ENCODE measurements at places on chromosomes 3 and 15.

- DNase-seq = no peak
Measured at GRCh38 chr3:164113371-164114332, 964.6 kb downstream of the SI start.

GRCh38 chr3:17111586-17111985, 226.8 kb downstream of the PLCL2 start:
- DNase-seq = no peak

- DNase-seq = no peak
Measured at GRCh38 chr3:148748283-148748682, 50.6 kb downstream of the AGTR1 start.

GRCh38 chr3:183129243-183129642, 29.9 kb upstream of the MCCC1 start:
- no peak for DNase-seq

GRCh38 chr15:73485372-73485771, 42.4 kb downstream of the REC114 start:
- no peak for DNase-seq

GRCh38 chr3:137692803-137693431, 71.2 kb upstream of the SOX14 start:
- no peak for DNase-seq

DNA sequence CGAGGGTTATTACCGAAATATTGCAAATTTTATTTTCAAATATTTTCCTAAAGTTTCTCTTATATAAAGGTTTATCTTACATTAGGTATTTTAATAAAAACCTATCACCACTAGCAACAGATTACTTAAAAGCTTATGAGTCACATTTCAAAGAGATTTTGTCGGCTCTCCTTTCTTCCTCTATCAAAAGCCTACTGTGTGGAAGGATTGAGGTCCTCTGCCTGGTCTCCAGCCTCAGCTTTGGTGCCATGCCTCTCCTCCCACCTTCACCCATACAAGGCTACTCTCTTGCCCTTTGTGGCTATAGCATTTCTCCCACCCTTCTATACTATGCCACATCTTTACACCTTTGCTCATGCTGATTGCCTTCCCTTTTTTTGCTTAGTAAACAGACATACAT, 199.3 kb downstream of the TNIK start:
- DNase-seq = no peak

GRCh38 chr15:41950489-41950888, 21.9 kb downstream of the EHD4 start:
- DNase-seq = no peak

GRCh38 chr15:62104846-62105245, 38.1 kb downstream of the C2CD4A start:
- no peak for DNase-seq

- DNase-seq = peak; percentile 12
Measured at GRCh38 chr15:59436774-59437141, 1.2 kb upstream of the FAM81A start.

GRCh38 chr3:48507256-48508061, 3.5 kb upstream of the SHISA5 start:
- DNase-seq = peak; percentile 55

DNA sequence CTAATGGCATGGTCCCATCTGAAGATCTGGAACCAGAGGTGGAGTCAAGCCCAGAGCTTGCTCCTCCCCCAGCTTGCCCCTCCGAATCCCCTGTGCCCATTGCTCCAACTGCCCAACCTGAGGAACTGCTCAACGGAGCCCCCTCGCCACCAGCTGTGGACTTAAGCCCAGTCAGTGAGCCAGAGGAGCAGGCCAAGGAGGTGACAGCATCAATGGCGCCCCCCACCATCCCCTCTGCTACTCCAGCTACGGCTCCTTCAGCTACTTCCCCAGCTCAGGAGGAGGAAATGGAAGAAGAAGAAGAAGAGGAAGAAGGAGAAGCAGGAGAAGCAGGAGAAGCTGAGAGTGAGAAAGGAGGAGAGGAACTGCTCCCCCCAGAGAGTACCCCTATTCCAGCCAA, 7.3 kb downstream of the EIF4G1 start:
- DNase-seq = no peak

DNA sequence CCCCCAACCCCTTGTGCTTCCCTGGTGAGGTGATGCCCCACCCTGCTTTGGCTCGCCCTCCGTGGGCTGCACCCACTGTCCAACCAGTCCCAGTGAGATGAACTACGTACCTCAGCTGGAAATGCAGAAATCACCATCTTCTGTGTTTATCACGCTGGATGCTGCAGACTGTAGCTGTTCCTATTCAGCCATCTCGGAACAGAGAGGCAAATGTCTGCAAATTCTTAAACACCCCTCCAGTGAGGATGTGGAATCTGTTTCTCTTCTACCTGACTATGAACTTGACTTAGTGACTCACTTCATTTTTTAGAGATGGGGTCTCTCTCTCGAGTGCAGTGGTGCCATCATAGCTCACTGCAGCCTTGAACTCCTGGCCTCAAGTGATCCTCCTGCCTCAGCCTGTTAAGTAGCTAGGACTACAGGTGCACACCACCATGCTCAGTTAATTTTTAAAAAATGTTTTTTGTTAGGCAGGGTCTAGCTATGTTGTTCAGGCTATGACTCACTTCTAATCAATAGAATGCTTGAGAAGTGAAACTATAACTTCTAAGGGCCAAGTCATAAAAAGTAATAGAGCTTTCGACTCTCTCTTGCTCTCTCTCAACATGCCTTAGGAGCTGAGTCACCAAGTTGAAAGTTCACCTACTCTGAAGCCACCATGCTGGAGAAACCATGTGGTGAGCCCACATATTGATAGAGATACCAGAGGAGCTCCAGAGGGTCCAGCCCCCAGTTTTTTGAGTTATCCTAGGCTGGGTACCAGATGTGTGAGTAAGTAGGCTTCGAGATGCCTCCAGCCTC, 11.5 kb upstream of the PARP14 start:
- DNase-seq = peak; percentile 47

GRCh38 chr3:9404680-9405079, 7.3 kb downstream of the SETD5 start:
- DNase-seq = no peak

DNA sequence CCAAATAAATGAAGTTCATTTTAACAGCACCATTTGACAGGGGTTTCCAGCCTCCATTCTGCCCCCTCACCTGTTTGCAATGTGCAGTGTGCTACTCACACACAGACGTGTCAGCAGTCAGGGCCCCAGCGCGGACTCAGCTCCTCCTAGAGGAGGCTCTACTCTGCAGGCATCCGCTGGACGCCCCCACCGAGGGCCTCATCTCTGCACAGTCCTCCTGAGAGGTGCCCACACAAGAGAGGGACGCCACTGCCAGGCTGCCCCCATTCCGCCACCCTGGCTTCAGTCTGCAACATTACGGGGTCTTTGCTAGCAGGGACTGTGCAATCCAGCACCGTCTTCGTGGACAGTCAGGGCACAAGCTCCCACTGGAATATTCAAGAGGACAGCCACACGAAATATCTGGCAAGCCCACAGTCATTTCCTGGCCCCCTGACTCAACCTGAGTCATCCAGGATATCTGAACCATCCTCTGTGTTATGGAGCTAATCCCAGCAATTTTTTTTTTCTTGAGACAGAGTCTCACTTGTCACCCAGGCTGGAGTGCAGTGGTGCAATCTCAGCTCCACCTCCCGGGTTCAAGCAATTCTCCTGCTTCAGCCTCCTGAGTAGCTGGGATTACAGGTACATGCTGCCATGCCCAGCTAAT, 255.0 kb downstream of the OCA2 start:
- peak; percentile 96 for DNase-seq

- DNase-seq = peak; percentile 35
Measured at GRCh38 chr15:79702621-79703020, 194.2 kb downstream of the MTHFS start.

- DNase-seq = no peak
Measured at GRCh38 chr15:71409541-71409940, 294.3 kb downstream of the THSD4 start.
